ENCODE measurements at places on chromosomes 3 and 15. TPM values are rescaled to one million over a fixed set of nuclear protein-coding genes. Genes with fewer than 3 reads are reported as not detected.

SLC22A13 gene
- 0.45 TPM for total RNA-seq

ARNT2 gene
- total RNA-seq = 9.4 TPM

SEMA6D gene
- total RNA-seq = 17.7 TPM

FAM43A gene
- total RNA-seq = 14.1 TPM

MORC1 gene
- not detected for total RNA-seq

DLL4 gene
- total RNA-seq = 0.09 TPM

CCDC39 gene
- total RNA-seq = 0.27 TPM

FBXW12 gene
- 0.27 TPM for total RNA-seq

CLDN18 gene
- total RNA-seq = not detected

MAP2K1 gene
- total RNA-seq = 23.4 TPM

C3orf20 gene
- total RNA-seq = not detected

GABRR3 gene
- total RNA-seq = not detected

PLIN1 gene
- 0.41 TPM for total RNA-seq

ISLR2 gene
- 0.36 TPM for total RNA-seq

TMC3 gene
- total RNA-seq = under 0.01 TPM

CCDC54 gene
- total RNA-seq = not detected

HYKK gene
- 10.2 TPM for total RNA-seq

SLC22A14 gene
- not detected for total RNA-seq

ARPP19 gene
- 168 TPM for total RNA-seq

AZI2 gene
- 108 TPM for total RNA-seq

AMT gene
- 3.3 TPM for total RNA-seq

SLC6A11 gene
- not detected for total RNA-seq

RETNLB gene
- not detected for total RNA-seq
